Stimulated activated CD8-positive, alpha-beta memory T cell treated with anti-CD3 and anti-CD28 coated beads, Interleukin-7, amount 100 ng/mL, for 24 hours (primary cell): ENCODE measurements at places on chromosomes 6 and 20.

GRCh38 chr6:11132194-11132888, 20.8 kb upstream of the ERVFRD-1 start:
- DNase-seq: no peak

- no peak for DNase-seq
Measured at GRCh38 chr20:44219170-44219730, 8.7 kb upstream of the OSER1 start.

GRCh38 chr6:12458558-12458957, 168.4 kb downstream of the EDN1 start:
- DNase-seq: no peak

GRCh38 chr6:97128507-97128906, 154.5 kb downstream of the MMS22L start:
- DNase-seq: no peak

- no peak for DNase-seq
Measured at GRCh38 chr6:102736941-102737368, 1343.4 kb downstream of the GRIK2 start.

GRCh38 chr6:139591075-139591865, 216.8 kb upstream of the CITED2 start:
- DNase-seq: no peak

DNA sequence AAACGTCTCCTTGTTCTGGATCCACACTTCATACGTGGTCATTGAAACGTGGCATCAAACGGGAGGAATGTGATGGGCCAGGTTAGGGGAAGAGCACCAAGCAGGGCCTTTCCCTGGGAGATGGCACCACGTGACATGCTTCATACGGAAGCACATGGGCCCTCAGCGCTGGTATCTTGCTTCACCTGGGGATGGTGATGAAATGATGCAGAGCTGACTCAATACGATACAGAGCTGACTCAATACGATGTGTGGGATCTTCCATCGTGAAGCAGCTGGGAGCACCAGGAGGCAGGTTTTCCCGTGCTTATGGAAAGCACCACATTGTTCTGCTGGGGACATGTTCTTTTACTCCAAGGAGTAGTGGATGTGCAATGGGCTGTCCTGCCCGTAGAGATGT, 22.5 kb upstream of the TAGAP start:
- no peak for DNase-seq

GRCh38 chr20:12207875-12208274, 290.2 kb downstream of the BTBD3 start:
- no peak for DNase-seq

DNA sequence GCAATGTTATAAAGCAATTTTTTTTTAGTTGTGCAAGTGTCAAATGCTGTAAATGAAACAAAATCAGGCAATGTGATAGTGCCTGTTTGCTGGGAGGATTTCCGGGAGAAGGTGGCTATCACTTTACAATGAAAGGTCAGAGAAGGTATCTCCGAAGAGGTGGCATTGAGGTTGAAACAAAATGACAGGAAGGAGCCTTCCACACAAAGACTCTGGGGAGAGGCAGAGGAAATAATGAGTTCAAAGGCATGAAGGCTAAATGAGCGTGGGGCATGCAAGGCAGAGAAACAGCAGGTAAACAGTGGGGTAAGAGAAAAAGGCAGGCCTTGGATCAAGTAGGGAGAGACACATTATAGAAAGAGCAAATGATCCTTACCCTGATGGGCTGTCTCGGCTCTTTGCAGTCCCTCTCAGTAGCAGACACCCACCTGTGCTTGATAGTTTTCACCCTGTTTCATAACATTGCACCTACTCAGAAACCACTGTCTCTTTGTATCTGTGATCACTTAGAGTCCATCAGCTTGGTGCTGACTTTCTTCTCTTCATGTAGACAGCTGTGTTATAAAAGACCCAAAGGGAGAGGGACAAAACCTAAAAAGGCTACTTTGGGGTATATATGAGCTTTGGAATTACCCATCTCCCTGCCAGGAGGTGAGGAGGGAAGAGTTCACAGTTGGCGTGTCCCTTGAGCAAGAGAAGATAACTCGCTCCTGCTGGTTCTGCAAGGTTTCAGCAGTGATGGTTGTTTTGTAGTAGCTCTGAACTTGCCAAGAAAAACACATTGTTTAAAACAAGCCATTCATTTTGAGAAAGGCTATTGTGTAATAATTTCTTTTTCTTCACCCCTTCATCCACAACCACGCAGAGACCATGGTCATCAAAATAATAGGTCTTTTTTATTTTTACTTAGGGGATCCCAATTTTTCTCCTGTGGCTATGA, 22.3 kb downstream of the NRN1 start:
- DNase-seq: no peak

DNA sequence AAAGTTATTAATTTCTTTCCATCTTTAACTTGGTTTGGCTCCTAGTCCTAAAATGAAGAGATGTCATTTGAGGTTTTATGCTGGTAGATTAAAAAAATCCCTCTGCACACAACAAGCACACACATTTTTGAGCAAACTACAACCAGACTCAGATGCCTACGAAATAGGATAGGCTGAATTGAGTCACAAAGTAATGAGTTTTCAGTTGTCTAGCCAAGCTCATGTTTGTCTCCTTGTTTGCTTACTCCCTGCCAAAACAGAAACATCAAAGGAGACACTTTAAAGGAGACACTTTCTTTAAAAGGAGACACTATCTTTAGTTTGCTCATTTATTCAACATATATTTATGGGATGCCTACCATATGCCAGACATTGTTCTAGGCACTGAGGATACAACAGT, 56.2 kb downstream of the TPBG start:
- no peak for DNase-seq

DNA sequence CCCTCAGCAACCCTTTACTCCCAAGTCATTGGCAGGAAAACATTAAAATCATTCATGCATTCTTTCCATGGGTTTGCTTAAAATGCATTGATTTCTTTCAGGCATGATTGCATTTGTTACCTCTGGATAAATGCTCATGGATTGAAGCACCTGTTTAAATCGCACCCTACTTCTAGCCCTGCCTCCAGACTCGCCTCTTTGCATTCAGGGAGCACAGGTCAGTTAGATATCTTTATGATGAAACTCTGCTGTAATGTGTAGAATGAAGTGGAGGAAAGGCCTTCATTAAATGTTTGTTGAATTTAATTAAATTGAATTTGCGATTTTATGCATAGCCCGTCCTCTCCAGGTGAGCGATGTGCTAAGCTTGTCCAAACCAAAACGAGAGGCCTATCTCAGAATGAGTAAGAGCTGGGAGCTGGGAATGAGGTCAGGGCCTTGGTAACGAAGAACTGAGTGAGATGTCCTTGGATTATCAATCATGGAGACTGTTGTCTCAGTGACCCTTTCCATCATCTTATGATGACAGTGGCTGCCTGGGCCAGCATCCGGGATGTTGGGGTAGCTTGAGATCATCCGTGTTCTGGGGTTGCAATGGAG, 210.1 kb downstream of the SYNDIG1 start:
- no peak for DNase-seq

DNA sequence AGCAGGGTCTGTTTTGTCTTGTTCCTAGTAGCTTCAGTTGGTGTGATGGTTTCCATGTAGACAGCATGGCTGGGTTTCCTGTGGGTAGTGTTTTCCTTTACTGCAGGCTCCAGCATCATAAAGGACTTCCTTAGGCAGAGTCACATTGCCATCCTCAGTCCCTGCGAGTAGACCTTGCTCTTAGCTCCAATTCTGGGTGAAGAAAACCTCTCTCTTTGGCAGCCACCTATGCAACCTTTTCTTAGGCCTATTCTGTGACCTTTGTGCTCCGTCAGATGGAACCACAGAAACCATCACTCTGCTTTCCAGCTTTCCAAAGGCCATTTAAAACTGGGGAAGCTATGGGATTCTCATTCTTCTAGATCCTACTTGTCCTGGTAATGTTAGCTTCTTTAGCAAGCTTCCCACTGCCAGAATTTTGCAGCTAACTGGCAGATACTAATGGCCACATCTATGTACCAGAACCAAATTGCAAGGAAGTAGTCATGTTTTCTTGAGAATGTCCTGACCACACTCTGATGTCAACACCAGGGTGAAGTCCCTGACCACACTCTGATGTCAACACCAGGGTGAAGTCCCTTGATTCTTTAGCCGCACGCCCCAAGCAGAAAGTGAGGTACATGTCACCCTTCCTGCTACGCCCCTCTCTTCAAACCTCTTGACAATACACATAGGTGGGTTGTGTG, 646.6 kb upstream of the HS3ST5 start:
- no peak for DNase-seq

DNA sequence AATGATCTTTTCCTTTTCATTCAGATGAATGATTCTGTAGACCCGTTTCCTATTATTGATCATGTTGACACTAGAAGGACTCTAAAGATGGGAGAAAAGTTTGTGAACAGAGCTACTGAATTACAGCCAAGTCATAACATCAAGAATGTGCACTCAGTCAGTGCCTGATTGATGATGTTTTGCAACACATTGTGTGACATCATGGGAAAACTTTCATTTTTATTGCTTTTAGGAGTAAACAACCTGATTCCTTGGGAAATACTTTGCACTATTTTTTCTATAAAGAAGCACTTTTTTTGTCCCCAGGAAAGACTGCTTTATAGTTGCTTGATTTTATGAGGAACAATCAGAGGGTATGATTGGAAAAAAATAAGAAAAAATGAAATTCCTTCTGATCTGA, 383.8 kb upstream of the JAG1 start:
- DNase-seq: no peak

DNA sequence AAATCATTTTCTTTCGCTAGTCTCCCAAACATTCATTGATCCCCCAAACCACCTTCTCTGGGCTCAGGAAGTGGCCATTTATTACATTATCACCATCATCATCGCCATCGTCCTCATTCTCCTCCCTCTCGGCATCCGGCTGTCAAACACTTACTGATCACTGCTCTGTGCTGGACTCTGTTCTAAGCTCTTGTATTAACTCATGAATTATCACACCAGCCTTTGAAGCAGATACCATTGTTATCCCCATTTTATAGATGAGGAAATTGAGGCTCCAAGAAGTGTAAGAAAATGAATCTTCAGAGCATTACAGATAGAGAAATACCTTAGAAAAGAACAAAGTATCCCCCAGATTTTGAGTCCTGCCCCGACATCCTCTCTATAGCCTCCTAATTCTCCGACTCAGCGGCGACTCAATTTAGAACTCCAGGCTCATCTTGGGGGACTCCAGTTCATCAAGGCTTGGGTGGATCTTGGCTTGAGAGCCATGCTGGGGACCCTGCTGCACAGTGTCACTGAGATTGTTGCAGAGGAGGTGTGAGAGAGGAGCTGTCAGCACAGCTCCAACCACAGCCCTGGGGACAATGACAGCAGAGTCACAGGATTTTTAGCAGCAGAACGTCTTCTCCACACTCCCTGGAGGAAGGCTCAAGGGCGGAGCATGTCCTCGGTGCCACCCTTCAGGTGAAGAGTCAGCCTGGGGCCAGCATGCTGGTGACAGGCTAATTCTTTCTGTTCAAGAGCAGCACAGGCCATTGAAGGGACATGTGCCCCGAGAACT, 6.6 kb upstream of the EEF1E1 start:
- DNase-seq: no peak

- no peak for DNase-seq
Measured at GRCh38 chr6:138568997-138569396, 69.7 kb upstream of the NHSL1 start.

GRCh38 chr6:133184798-133185372, 56.3 kb upstream of the EYA4 start:
- DNase-seq: no peak

- DNase-seq: no peak
Measured at GRCh38 chr20:2131366-2131765, 29.7 kb downstream of the STK35 start.

GRCh38 chr20:57991211-57991881, 237.1 kb downstream of the ANKRD60 start:
- no peak for DNase-seq

- DNase-seq: no peak
Measured at GRCh38 chr6:8402546-8402945, 32.8 kb downstream of the SLC35B3 start.

DNA sequence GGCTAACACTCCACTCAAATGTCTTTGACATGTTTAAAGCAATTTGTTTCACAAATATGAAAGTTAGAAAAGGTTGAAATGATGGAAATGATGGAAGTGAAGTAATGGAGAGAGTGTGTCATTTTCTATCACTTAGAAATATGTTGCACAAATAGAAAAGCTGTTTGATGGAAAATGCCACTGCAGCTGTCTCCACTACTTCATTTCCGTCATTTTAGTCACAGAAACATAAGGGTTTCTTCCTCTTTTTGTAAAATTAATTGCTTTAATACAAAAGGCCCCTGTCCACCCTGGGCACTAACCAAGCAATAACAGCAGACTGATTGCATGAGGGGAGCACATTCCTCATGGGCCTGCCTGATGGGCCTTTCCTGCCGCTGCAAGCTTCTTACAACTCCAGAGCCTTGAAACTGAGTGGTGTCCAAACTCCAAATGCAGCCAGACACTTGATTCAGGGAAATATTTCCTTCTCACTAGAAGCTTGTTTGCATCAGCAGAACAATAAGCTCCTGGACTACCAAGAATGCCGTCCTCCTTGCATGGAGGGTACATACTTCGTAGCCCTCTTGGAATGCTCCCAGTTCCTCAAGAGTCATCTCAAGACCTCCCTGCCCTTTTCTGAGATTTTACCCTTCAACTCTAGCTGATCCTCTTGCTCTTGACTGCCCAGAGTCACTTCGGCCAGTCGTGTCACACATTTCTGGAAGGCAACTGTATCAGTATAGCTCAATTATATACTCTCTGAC, 36.1 kb downstream of the F13A1 start:
- no peak for DNase-seq
